Amniotic stem cell (primary cell): ENCODE measurements at places on chromosomes 3 and 15.

DNA sequence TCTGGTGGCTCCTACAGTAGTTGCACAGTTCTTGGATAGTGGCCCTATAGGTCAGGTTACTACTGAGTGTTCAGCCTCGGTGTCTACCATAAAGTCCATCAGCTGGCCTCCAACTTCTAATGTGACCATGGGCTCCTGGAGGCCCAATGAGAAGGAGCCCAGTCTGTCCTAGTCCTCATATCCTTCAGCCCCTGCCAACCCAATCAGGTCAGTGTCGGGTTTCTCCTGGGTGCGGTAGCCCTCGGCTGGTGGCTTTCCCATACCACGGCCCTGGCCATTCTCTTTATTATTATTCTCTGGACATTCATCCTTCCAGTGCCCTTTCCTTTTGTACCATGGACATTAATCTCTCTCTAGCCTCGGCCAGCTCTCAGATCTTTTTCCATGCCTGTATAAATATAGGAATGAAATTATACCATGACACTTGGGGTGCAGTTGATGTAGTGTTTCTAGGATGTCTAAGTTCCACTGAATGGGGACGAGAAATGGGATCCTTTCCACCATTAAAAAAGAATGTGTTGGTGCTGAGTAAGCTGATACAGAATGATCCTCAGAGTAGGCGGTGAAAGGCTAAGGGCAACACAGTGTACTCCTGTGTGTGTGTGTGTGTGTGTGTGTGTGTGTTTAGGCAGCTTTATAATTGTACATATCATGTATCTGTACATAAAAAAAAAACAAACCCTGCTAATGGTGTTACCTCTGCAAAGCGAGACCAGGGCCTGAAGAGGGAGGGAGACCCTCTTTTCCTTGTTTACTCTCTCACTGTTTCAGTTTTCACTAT is 19.3 kb upstream of the NOX5 start:
- DNase-seq, result no peak

- peak; percentile 29 for DNase-seq
These were observed 7.1 kb downstream of the SCAMP2 start for GRCh38 chr15:74866090-74866489.

GRCh38 chr3:196619223-196619622 is 20.3 kb upstream of the NRROS start:
- no peak for DNase-seq

- no peak for DNase-seq
These were observed 278.0 kb upstream of the TBL1XR1 start for GRCh38 chr3:177475356-177475665.

GRCh38 chr3:64353226-64353625 is 128.0 kb upstream of the PRICKLE2 start:
- no peak for DNase-seq

- no peak for DNase-seq
These were observed 159.0 kb upstream of the IL12A start for GRCh38 chr3:159829539-159830227.
